Large intestine (tissue), 12 donors: ENCODE measurements at places on chromosomes 3 and 15. TPM values are rescaled to one million over a fixed set of nuclear protein-coding genes. Genes with fewer than 3 reads are reported as not detected.

The EPB42 gene
- 2.8 TPM for polyA plus RNA-seq

The GOLGA8G gene
- polyA plus RNA-seq: not detected

DNA sequence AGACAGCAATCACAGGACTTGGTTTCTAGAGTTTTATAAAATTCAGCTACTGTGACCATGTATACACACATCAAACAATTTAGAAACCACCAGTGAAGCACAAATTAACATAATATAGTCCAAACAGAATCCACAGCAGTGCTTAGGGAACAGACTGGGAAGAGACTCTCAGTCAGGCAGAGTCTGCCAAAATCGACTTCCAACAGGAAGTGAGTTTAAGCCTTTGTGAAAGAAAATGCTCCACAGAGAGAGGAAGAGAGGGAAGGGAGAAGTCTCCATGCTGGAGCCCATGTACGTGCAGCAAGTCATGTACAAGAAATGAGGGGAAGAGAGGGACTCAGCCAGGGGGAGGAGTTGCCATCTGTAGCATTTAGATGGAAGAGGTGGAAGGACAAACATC lies 172.6 kb downstream of the IL5RA start:
- H3K27me3 ChIP-seq: no peaks in the 10 kb centered on the region
- H3K4me1 ChIP-seq: no peaks in the 10 kb centered on the region
- DNase-seq: no peak
- H3K4me3 ChIP-seq: no peak overlapping the region

- H3K27me3 ChIP-seq: no peaks in the 10 kb centered on the region
- H3K4me3 ChIP-seq: no peak overlapping the region
These were observed 545.4 kb upstream of the IL12A start for GRCh38 chr3:159443266-159443665.

DNA sequence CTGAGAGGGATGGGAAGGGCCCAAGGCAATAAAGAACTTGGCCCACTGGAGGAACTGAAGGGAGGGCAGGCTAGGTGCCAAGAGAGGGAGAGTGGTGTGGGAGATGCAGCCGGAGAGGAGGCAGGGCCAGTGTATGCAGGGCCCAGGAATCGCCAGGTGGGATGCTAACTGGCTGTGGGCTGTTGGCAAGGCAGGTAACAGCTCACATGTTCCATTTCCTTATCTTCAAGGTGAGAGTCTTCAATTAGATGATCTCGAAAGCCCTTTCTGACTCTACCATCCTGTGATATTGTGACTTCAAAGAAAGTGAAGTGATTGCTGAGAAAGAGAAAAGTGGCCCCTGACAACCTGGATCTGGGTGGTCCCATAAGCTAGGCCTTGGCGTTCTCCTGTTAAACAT lies 49.0 kb downstream of the CASR start:
- H3K27ac ChIP-seq: no peak overlapping the region
- no peaks in the 10 kb centered on the region for H3K4me1 ChIP-seq
- H3K27me3 ChIP-seq: peaks cover 25% of the 10 kb centered on the region
- no peak for DNase-seq
- H3K4me3 ChIP-seq: no peak overlapping the region

GRCh38 chr15:67415181-67415580 lies 105.8 kb upstream of the C15orf61 start:
- H3K36me3 ChIP-seq: no peaks in the 10 kb centered on the region
- no peaks in the 10 kb centered on the region for H3K4me1 ChIP-seq
- H3K4me3 ChIP-seq: no peak overlapping the region
- no peak overlapping the region for H3K27ac ChIP-seq

DNA sequence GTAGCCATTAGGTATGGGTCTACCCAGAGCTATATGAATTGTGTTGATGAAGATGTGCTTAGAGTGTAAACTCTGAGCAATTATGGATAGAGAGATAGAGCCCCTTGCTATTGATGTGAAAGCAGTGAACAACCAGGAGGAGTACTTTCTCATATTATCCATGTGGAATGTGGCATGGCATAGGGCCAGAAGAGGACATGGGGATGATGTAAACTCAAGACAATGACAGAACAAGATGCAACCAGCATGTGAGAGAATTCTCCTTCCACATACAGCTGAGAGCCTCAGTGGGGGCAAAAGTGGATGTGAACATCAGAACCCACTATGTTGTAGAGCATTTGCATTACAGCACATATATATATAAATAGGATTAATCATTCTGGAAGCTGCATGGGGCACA lies 36.4 kb upstream of the BNC1 start:
- H3K27ac ChIP-seq: no peak overlapping the region
- DNase-seq: no peak
- H3K4me1 ChIP-seq: no peaks in the 10 kb centered on the region
- H3K4me3 ChIP-seq: no peak overlapping the region
- H3K36me3 ChIP-seq: no peaks in the 10 kb centered on the region
- no peaks in the 10 kb centered on the region for H3K27me3 ChIP-seq
